ENCODE measurements at places on chromosomes 6 and 20.

GRCh38 chr6:22219925-22220324 is 76.9 kb downstream of the PRL start:
- DNase-seq, result no peak

GRCh38 chr20:18527339-18527738 is 19.6 kb downstream of the SEC23B start:
- no peak for DNase-seq

GRCh38 chr6:106671651-106672050 is 42.3 kb downstream of the QRSL1 start:
- DNase-seq, result no peak

DNA sequence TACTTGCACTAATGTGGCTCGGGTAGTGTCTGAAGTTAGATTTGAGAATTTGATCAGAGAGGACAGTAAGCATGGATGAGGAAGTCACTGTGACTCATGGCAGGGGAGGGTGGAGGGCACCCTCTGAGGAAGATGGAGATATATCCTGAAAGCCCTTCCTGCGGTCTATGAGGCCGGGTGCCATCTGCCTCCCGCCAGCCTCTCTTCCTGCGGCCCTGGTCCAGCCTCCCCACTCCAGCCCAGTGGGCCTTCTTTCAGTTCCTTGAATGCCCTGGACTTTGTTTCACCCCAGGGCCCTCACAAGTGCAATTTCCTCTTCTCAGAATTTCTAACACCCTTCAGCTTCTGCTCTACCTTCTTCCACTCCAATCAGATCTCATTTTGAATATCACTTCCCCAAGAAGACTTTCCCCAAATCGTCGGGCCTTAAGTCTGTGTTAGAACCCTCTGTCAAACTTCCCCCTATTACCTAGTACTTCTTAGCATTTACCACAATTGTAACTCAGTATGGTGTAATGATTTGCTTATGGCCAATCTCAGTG is 20.2 kb upstream of the TNFAIP3 start:
- no peak for DNase-seq

DNA sequence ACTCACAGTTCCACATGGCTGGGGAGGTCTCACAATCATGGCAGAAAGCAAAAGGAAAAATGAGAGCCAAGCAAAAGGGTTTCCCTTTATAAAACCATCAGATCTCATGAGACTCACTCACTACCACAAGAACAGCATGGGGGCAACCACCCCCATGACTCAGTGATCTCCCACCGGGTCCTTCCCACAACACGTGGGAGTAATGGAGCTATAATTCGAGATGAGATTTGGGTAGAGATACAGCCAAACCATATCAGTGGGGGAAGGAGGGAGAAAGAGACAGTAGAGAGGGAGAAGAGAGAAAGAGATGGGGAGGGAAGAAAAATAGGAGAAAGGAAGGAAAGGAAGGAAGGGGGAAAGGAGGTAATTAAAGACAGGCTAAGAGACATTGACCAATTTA is 30.1 kb downstream of the GMDS start:
- no peak for DNase-seq

DNA sequence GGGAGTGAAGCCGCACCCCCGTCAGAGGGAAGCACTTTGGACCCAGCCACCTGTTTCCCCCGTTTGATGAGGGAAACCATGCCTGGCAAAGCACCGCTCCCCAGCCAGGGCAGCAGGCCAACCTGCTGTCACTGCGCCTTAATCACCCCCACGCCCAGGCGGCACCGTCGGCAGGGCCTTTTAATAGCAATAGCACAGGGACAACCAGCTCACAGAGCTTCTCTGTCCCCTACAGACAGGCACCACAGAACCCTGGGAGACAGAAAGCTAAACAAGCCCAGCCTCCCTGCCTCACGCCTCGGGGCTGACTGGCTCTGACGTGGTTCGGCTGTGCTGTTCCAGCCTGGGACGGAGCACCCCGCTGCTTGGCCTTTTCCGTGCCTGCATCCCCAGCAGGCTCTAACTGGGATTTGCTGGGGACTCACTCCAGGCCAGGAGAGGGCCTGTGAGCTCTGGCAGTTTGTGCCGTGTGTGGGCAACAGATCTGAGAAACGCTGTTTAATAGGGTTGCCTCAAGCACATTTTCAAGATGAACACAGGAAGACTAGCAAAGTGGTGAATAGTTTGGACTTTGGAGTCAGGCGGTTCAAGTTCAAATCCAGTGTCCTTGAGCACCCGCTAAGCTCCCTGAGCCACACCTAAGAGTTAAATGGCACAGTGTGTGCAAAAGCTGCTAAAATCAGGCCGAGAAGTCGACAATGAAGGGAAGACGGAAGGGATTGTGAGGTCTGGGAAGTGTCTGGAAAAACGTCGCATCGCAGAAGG is 223.8 kb downstream of the NRN1 start:
- no peak for DNase-seq

GRCh38 chr6:109446072-109446471 is 5.5 kb downstream of the SMPD2 start:
- DNase-seq, result no peak

GRCh38 chr6:8215631-8216030 is 113.3 kb upstream of the EEF1E1 start:
- no peak for DNase-seq

- no peak for DNase-seq
These were observed 17.3 kb upstream of the SNRPB2 start for GRCh38 chr20:16712511-16712947.

DNA sequence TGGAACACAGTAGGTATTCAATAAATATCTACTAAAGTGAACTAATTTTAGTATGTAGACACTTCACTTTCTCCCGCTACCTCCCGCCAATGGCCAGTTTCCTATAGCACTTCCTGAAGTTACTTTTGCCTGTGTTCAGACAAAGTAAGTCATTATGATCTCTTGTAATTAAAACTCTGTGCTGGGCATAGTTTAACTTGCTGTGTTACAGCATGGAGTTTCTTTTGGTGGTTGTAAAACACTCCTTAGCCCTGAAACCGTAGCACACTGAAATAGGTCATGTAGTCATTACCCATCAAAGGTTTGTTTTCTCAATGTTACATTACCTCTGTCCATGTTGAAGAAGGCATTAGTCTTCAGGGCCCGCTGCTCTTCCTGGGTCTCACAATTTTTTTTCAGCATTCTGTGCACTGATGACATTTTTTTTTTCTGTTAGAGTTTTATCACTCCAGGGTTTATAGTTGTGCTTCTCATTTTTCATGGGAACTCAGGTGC is 54.0 kb upstream of the CENPW start:
- DNase-seq, result no peak

GRCh38 chr20:38685853-38686473 is 38.3 kb upstream of the SLC32A1 start:
- DNase-seq, result peak; percentile 18

- no peak for DNase-seq
These were observed 12.7 kb downstream of the PBOV1 start for GRCh38 chr6:138205437-138206094.

- no peak for DNase-seq
These were observed 161.5 kb upstream of the HEY2 start for GRCh38 chr6:125587666-125588632.

DNA sequence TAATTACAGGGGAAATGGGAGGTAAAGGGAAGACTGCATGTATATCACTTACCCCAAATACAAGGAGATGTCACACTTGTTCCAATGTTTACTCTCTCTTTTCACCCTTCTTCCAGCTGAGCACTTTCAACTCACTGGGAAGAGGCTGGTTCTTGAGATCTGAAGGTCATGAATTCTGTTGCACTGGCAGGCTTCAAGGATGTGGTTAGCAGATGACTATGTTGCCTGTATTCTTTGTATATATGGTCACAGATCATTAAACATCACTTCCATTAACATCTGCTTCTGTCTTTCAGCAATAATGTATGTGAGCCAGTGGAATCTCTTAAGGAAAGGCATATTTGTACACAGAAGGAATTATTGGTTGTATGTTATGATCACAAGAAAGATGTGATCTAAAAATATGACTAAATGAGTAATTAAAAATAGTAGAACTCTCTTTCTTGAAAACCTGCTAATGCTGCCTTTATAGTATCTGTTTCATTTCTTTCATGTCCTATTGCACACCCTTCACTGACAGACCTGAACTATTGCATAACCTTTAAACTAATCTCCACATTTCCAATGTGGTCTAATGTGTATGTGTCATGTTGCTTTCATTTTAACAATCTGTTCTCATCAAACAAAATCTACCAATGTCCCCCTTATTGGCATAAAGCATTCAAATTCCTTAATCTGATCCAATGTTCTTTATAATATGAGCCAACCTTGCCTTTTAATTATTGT is 131.4 kb upstream of the EPHA7 start:
- DNase-seq, result no peak

DNA sequence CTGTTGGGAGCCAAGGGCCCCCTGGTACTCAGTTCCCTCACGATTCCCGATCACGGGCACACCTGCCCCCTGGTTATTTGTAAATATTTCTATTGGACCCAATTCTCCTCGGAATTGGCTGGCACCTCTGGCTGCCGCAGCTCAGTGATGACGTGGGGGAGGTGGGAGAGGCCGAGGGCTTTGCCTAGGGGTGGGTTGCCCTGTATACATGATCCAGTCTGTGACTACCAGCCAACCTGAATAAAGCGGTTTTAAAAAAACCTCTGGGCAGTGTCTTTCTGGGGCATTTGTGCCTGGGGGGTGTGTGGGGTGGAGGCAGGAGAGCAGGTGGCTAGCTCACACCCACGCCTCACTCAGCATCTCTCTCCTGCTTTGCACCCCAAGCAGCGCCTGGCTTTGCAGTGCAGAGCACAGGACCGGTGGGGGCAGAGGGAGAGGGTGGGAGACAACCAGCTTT is 42.2 kb downstream of the VSTM2L start:
- DNase-seq, result no peak

DNA sequence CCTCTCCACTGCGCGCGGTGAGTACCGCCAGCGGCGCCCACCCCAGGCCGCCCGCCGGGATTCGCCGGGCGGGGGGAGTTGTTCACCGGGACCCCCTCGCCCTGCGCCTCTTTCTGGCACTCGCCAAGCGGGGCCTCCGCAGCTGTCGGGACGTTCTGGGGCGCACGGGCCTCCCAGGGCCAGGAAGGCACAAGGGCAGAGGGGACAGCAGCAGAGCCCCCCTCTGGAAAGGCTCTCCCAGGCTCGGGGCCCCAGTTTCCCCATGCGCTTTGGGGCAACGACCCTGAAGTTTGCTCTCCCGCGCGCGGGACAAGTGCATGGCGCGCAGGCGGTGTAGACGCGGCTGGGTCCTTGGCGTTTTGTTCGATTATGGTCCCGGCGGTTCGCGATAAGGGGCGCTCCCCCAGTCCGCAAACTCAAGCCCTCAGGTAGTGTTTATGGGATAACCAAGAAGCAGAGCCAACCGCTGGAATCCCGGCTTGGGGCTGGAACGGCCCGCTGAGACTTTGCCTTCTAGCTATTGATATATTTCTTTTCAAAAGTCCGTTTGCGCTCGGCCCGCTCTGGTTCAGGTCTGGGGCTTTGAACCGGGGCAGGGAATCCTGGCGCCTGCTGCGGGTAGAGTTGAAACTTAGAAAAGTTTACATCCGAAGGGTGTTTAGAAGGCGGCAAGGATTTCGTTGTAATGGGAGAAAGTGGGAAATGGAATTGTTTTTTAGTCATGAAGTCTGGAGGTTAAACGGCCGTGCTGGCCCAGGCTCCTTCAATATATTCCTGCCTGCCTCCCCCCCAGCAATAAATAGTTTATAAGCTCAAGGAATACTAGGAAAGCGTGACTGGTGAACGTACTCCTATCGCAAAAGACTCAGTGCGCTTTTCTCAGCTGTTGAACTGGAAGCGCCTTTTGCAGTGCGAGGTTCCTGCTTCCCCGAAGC is 595 bp downstream of the EYA2 start:
- no peak for DNase-seq

DNA sequence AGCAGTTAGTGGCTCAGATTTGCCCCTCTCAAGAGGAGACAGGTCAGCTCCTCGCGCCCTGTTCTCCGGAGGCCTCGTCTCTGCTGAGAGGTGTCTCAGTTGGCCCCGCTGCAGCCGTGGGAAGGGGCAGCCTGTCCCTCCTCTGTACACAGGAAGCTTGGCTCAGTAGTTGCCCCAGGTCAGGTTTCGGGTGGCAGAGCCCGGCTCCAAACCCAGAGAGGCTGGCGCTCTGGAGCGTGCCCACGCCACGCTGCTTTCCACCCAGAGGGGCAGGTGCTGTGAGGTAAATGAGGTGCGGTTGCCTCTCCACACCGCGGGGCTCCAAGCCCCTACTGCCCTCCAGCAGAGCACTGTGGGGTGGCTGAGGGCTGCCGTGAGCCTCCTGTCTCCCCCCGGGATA is 16.0 kb downstream of the DYNLT1 start:
- no peak for DNase-seq

DNA sequence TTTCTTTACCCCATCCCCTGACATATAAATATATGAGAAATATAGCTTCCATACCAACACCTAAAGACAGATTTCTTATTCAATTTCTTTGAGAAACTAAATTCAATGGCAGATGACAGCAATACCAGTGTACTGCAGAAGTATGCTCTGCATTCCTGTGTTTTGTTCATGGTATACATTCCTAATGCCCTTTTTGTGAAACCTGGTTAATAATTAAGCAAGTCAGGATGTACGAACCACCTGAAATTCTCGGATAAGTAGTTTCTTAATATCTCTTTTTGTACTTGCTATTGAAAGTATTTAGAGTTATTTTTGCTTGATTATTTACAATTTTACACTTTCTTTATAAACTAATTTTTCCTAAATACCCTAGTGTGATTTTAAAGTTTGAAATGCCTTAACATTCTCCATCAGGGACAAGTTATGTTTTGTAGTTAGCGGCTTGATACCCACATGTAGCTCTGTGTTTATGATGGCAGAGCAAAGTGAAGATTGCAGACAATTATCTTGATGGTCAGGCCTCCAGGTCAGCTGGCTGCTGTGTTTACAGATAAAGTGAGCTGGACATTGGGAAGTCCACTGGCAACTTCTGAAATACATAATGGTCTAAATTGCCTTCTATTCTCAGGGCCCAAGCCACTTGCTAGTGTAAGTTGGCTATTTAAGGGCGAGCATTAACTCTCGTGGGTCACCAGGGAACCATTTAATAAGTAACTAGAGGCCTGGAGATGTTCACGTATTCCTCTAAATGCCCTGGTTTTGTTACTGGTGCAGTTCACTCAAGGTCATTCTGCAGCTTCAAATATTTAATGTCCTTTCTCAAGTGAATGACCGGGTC is 58.2 kb downstream of the PLCB1 start:
- DNase-seq, result no peak

DNA sequence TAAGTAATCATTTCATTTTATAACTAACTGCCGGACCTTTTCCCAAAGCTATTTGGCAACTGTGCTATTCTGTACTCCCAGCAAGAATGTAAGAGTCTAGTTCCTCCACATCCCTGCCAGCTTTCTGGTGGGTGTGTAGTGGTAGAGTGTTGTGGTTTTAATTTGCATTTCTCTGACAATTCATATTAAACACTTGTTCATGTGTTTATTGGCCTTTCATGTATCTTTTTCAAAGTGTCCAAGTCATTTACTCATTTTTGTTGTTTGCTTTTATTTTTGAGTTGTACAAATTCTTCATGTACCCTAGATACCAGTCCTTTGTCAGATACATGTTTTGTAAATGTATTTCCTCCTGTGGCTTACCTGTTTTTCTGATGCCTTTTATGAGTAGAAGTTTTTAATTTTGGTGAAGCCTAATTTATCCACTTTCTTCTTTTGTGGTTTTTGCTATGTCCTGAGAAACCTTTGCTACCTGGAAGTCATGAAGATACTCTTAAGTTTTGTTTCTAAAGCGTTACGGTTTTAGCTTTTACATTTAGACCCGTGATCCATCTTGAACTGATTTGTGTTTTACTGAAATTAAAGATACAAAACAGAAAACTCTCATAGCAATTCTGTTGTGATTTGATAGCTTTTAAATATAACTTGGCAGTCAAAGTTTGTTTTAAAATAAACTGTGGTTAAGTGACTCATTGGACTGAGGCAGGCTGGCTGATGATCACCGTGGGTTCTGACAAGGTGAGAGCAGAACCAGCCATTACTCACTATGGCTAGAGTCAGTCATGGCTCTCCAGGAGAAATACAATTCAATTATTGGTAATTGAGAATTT is 8.0 kb downstream of the MYLIP start:
- DNase-seq, result peak; percentile 45
